ENCODE measurements at places on chromosomes 4 and X. TPM values are rescaled to one million over a fixed set of nuclear protein-coding genes. Genes with fewer than 3 reads are reported as not detected.

GRCh38 chr4:185846505-185847150, 34.6 kb upstream of the SORBS2 start:
- no peak for DNase-seq

DNA sequence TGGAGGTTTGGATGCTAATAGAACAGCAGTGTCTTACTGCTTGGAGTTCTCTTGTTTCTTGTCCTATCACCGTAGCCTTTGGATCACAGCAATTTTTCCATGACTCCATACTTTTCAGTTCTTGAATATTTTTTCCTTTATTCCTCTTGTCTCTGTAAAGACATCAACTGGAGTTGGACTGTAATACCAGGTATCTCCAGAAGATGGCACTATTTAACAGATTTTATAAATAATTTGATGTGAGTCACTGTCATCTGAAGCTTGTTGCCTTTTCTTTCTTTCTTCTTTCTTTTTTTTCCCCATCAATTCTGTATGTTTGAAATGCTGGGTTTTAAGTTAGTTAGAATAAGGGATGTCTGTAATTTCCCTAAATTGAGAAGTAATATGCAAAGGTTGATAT, 24.1 kb downstream of the HPRT1 start:
- DNase-seq = no peak

- no peak for DNase-seq
Observed at GRCh38 chrX:150255441-150256296, 107.4 kb upstream of the MAMLD1 start.

GRCh38 chr4:188002323-188002722, 6.8 kb downstream of the ZFP42 start:
- DNase-seq = no peak

The CSAG1 gene
- not detected for polyA plus RNA-seq

DNA sequence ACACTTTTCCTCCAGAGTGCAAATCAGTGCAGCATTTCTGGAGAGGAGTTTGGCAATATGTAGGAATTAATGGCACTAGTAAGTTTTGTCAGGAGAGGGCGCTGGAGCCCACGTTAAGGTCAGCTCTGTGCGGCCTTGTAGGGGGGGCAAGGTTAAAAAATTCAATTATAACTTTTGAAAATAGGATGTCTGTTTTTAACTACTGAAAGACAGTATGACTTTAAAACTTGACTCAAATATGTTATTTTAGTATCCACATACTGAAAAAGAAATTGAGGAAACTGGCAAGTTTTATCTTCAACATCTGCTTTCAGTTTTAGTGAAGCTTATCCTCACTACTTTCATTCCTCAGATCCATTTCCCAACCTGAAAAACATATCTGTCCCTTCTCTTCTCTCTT, 30.9 kb upstream of the HSD17B13 start:
- DNase-seq = no peak

GRCh38 chr4:147879676-147880075, 147.8 kb downstream of the ARHGAP10 start:
- DNase-seq = no peak

The FAM184B gene
- polyA plus RNA-seq = 0.27 TPM

DNA sequence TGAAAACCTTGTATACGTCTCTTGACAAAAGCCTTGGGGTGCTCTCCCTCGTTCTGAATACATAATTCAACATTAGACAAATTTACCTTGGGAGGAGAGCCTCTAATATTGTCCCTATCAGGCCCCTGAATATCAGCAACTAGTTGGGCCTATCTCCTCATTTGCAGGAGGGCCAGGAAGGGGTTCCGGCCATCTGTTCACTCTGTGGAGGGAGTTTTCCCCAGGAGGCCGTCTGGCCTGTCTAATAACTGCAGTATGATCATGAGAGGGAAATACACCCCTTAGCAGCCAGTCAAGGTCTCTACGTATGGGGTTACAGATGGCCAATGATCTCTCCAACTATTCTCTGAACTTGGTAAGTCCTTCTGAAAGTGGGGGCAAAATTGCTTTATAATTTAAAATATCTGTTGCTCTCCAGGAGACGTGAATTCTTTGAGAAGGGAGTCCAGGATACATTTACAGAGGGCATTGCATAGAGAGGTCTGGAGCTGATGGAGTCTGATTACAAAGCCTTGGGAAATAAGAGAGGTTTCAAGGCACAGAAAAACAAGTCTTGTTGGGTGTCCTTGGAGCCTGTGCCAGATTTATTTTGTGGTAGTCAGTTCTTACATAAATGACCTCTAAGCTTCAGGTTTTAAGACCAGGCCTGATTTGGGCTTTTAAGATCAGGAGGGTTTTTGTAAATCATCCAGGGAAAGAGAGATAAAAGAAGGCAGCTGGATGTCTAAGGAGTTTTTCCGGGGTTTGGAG, 48.2 kb upstream of the UXT start:
- no peak for DNase-seq

- no peak for DNase-seq
Observed at GRCh38 chr4:10175626-10176025, 59.0 kb upstream of the WDR1 start.

The AFM gene
- polyA plus RNA-seq = not detected

The LDB2 gene
- 86.8 TPM for polyA plus RNA-seq

GRCh38 chr4:2746891-2747695, 9.0 kb downstream of the TNIP2 start:
- no peak for DNase-seq

- DNase-seq = no peak
Observed at GRCh38 chrX:70030301-70030767, 19.4 kb downstream of the AWAT2 start.
